Stimulated activated CD4-positive, alpha-beta T cell treated with anti-CD3 and anti-CD28 coated beads, Interleukin-1b, Interleukin-23, amount 100 ng/mL, for 4 hours (primary cell): ENCODE measurements at places on chromosomes 7 and 10.
A peak's percentile ranks its signal among the peaks of the same experiment; 100 is the strongest.

- DNase-seq, result no peak
Measured at GRCh38 chr7:42097752-42098151, 139.3 kb downstream of the GLI3 start.

- DNase-seq, result no peak
Measured at GRCh38 chr7:148234715-148235114, 355.9 kb upstream of the C7orf33 start.

DNA sequence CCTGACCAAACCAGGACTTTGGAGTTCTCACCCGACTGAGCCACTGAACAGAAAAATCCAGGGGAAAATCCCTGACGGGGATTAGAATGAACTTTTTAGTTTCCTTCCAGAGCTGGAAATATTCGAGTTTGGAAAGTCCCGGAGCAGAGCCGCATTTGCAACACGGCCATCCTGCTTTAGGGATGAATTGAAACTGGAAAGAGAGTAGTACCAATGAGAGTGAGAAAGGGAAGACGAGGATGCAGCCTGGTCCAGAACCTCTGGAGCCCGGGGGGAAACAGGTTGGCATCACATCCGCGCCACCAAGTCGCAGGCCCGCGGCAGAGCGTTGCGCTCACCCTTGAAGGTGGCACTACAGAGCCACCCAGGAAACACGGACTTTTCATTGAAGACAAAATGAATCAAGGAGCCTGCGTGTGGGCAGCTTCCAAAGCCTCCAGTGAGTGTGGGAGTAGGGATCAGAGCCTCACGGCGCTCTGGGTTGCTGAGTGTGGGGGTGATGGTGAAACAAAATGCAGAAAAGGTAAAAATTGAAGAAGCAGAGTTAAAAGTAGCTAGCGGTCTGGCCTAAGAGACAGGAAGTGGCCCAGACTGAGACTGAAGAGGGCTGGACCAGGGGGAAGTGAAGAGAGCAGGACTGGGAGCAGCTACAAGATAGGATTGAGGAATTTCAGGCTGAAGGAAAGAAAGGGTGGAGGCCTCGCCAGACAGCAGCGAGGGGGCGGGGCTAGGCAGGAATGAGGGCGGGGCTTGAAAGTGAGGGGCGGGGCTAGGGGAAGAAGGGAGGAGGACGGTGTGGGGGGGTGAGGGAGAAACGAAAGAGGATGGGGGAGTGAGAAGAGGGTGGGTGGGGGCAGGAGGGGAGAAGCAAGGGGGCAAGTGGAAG, 1.8 kb downstream of the SMURF1 start:
- DNase-seq, result peak; percentile 72

DNA sequence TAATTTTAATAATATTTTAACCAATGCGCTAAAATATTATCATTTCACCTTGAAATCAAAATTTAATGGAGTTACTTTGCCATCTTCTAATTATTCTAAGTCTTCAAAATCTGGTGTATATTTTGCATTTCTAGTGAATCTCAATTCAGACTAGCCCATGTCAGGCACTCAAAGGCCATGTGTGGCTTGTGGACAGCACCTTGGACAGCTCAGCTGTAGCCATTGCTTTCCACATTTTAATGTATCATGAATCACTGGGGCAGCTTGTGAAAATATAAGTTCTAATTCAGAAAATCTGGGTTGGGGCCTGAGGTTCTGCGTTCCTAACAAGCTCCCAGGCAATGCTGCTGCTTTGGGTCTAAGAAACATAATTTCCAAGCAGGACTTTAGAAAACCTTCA, 57.2 kb downstream of the MGAM2 start:
- no peak for DNase-seq

- DNase-seq, result no peak
Measured at GRCh38 chr7:3559278-3559677, 258.2 kb downstream of the SDK1 start.

GRCh38 chr10:90777621-90778020, 80.2 kb downstream of the HTR7 start:
- no peak for DNase-seq

DNA sequence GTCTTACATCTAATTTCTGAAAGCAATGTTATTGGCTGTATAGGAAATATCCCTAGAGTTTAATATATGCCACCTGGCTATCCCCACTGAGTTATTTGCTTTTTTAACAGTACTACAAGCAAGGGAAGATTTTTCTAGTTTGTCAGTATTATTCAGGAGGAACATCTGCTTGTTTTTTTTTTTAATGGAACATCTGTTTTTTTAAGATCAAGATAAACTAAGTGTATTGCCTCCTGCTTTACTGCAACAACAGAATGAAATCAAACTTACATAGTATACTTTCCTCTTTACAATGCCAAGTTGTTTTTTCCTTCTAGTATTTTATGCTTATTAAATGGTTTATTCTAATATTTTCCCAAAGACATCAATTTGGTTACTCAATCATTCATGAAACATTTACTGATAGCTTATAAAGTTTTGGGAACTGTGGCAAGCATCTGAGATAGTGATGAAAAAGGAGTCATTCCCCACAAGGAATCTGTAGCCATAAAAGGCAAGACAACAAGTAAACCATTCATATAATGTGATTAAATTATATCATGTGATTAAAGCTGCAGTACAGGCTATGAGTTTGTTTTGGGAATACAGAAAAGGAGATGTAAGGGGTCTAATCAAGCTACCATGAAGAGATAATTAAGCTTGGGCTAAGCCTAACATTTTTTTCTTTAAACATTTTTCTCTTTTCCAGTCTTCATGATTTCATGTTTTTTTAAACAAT, 17.4 kb downstream of the MTPN start:
- no peak for DNase-seq

- no peak for DNase-seq
Measured at GRCh38 chr10:130338636-130339024, 202.4 kb downstream of the GLRX3 start.

DNA sequence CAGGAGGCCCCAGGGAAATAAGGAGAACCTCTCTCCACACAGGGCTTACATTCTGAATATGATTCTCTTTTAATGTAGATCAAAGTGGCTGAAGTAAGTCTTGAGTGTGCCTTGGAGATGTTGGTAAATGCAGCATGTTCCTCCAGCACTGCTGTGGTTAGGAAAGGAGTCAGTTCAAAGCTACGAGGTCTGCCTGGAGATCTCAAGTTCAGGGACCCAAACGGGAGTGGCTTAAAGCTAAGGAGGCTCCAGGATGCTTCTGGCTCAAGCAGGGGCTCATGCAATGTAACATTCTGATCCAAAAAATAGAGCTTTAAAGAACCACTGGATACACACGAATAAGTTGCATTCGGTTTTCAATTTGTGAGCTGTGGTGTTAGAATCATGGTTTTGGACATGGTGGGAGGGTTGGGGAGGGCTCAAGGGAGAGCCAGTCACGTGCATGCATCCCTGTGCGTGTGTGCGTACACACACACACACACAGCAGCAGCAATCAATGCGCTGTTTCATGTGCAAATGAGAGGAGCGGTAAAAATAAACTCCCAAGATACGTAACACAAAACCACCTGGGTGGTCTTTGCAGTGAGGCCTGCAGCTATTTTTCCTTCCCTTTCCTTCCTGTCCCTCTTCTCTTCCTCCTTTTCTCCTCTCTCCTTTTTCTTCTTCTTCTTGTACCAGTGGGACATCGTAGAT, 70.5 kb downstream of the AOAH start:
- no peak for DNase-seq

- DNase-seq, result no peak
Measured at GRCh38 chr7:20330928-20331909, 519 bp downstream of the ITGB8 start.

- DNase-seq, result no peak
Measured at GRCh38 chr7:33639552-33640197, 265.7 kb upstream of the BMPER start.

DNA sequence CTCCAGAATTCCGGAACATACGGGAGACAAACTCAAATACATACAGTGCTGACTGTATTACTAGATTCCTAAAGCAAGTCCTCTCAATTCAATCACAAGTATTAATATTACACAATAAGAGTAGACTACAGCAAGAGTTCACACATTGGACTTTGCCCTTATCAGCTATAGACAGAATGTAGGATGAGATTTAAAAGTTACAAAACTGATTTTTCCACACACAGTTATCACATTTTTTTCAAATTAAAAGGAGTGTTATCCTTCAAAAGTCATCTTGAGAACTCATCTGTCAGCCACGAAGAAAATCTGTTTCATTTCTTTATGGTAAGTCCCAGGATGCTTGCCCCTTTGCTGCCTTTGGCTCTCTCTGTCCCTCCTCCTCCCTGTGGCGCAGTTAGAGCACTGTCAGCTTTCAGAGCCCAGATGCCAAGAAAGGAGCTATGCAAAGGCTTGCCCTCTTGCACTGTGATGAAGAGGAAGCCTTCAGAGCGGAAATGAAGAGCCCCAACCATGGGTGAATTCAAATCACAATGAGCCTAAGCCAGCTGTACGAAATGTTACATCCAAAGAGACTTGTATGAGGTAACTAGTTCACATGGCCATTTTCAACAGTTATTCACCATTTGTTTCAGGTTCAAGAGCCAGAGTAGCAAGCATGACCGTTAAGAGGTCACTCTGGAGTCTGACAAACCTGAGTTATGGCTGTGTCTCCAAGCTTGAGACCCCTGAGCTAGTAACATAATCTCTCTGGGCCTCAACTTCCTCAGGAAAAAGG, 10.7 kb downstream of the NCOA4 start:
- DNase-seq, result no peak

- no peak for DNase-seq
Measured at GRCh38 chr10:15210521-15210920, 42.0 kb upstream of the NMT2 start.

- no peak for DNase-seq
Measured at GRCh38 chr10:64690194-64690593, 1169.0 kb downstream of the REEP3 start.

DNA sequence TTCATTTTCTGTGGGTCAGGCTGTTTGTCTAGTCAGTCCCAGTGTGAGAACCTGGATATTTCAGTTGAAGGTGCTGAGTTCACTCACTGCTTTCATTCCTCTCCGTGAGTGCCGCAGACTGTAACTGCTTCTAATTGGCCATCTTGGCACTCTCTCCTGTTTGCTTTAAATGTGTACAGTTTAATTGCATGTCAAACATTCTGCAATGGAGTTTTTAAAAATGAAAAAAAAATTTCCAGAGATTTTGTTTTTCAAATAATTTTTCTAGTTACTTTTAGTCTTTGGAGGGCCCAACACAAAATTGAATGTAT, 87.8 kb downstream of the CCSER2 start:
- no peak for DNase-seq

- no peak for DNase-seq
Measured at GRCh38 chr7:102918845-102919244, 6.0 kb downstream of the LRRC17 start.

GRCh38 chr7:129197771-129198170, 9.3 kb downstream of the SMO start:
- DNase-seq, result no peak

GRCh38 chr7:55325371-55325792, 39.8 kb upstream of the LANCL2 start:
- no peak for DNase-seq

- DNase-seq, result no peak
Measured at GRCh38 chr10:113613427-113613826, 50.4 kb downstream of the NRAP start.

DNA sequence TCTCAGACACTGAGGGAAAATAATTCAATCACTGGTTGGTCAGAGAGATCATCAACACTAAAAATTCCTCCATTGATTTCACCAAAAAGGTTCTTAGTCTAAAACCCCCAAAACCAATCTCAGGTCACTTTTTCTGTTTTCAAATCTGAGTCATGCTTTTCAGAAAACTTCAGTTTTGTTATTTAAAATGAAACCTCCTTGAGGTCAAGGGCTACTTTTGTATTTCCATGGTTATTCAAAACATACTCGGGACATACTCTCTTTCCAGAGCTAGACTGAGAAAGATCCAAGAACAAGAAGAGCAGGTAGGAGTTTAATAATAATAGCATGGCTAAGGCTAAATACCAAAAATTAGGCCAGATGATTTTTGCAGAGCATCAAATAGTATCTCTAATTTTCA, 152.8 kb downstream of the SDHAF3 start:
- no peak for DNase-seq

DNA sequence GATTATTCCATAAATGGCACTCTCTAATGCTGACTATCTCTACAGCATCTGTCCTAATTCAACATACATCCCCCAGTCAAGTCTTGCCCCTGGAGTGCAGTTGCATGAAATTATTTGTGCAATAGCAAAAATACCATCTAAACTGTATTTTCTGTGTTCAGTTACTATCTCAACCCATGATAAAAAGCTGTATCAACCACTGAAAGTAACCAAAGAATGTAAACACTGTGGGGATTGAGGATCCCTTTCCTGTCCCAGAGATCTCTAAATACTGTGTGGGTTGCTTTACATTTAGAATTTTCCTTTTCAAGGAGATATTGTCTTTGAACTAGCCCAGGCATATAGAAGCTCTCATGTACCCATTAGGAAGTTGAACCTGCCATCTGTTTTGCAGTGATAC, 23.9 kb upstream of the DGKI start:
- DNase-seq, result no peak

GRCh38 chr7:37395618-37396259, 52.9 kb downstream of the ELMO1 start:
- DNase-seq, result no peak

DNA sequence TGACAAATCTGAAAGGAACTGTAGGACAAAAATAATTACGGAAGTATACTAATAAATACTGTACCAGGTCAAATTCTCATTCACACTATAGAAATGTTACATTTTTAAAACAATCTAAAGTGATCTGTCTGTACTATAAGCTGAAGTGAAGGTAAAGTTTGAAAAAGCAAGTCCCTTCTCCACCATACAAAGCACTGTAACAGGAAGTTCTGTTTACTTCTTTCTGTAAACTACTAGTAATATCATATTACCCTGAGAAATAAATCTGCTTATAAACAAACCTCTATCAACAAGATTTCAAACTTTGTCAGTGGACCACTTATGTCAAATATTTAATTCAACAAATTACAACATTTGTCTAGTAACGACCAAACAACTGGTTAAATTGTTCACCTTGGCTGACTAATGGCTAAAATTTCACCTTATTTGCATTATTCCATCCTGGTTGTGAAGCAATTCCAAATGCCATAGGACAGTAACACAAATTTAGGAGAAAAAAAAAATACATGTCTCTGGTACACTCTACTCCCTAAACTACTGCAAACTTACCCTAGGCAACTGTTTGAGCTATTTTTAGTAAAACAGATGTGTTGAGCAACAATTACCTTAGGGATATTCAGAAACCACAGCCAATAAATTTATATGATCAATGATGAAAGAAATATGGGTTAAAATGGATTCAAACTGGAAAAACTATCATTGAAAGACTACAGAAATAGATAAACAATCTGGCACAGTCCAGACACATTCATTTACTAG, 126.0 kb downstream of the NRBF2 start:
- DNase-seq, result no peak

DNA sequence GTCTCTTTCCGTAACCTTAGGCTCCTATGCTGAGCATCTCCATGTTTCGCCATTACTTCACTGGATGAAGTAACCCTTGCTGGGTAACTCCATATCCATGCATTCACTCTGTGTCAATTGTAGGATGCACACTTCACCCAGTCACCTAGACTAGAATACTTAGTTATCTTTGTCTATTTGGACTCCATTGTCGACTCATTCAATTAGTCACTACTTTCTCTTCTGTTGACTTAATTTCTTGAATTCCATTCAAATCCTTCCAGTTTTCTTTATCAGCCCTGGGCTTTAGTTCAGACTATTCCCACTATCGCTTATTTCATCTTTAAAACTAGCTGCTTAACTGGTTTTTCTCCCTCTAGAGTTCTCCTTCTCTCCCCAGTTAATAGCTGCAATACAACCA, 111.3 kb upstream of the TNS3 start:
- no peak for DNase-seq
